Thoracic aorta (tissue), 2 donors: ENCODE measurements at places on chromosomes 16 and 17.
A peak's percentile ranks its signal among the peaks of the same experiment; 100 is the strongest.

- H3K27me3 ChIP-seq = no peaks in the 10 kb centered on the region
- peak overlapping the region; percentile 6 for H3K4me3 ChIP-seq
- peak overlapping the region; percentile 94 for H3K27ac ChIP-seq
- no peak for DNase-seq
- no peaks in the 10 kb centered on the region for H3K36me3 ChIP-seq
- peaks cover 88% of the 10 kb centered on the region for H3K4me1 ChIP-seq
These were observed 34.1 kb downstream of the TK2 start for GRCh38 chr16:66515596-66516508.

DNA sequence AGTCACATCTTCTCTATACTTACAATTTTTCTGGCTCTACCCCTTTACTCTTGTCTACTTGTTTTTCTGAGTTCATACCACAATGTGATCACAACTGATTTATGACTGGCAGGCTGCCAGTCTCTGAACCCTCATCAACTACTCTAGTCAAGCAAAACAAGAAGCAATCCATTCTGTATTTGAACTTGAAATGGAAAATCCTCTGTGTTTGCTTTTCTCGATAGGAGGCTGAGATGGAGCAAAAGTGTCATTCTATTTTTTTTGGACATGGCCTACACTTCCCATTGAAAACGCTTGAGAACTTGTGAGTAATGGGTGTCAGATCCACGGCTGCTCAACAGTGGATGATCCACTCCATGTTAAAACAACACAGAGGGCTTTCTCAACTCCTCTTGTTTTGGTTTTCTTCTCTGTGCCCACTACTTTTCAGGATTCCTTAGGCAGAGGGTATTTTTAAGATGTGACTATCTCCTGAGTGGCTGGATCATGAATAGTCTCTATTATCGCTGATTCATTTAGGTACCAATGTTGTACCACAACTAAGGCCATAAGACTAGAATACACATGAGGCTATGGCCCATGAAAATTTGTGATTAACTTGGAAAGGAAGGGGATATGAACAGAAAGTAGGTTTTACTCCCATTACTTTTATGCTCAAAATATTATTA lies 11.7 kb downstream of the TMEM100 start:
- H3K36me3 ChIP-seq = no peaks in the 10 kb centered on the region
- H3K4me1 ChIP-seq = peaks cover 25% of the 10 kb centered on the region
- DNase-seq = no peak
- no peaks in the 10 kb centered on the region for H3K27me3 ChIP-seq

- no peak overlapping the region for H3K27ac ChIP-seq
- H3K27me3 ChIP-seq = no peaks in the 10 kb centered on the region
- no peak overlapping the region for H3K4me3 ChIP-seq
- H3K4me1 ChIP-seq = no peaks in the 10 kb centered on the region
These were observed 10.1 kb upstream of the TANC2 start for GRCh38 chr17:62955841-62956352.

DNA sequence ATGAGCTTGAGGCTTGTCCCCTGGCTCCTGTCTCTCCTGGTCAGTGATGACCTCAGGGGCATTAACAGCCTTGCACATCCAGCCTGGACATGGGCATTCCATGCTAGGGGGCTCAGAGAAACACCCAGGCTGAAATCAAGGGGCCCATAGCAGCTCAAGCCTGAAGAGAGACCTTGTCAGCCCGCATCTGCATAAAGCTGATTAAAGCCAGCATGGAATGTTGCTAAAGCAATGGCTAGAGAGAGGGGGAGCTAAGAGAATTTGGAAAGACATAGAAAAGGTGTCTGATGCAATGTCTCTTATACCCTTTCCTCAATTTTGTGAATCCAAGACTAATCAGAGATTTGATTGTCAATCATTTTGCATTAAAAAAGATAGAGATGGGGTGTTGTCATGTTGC lies 51.4 kb upstream of the WSCD1 start:
- no peaks in the 10 kb centered on the region for H3K27me3 ChIP-seq
- no peak overlapping the region for H3K27ac ChIP-seq
- no peak for DNase-seq
- no peak overlapping the region for H3K4me3 ChIP-seq
- H3K36me3 ChIP-seq = no peaks in the 10 kb centered on the region

GRCh38 chr17:4492721-4493561 lies 5.7 kb upstream of the SPNS2 start:
- no peaks in the 10 kb centered on the region for H3K36me3 ChIP-seq
- H3K27ac ChIP-seq = no peak overlapping the region
- H3K4me3 ChIP-seq = no peak overlapping the region
- H3K27me3 ChIP-seq = no peaks in the 10 kb centered on the region
- DNase-seq = no peak
- peaks cover 10% of the 10 kb centered on the region for H3K4me1 ChIP-seq

GRCh38 chr17:40322358-40323315 lies 13.7 kb downstream of the RARA start:
- H3K36me3 ChIP-seq = no peaks in the 10 kb centered on the region
- H3K4me1 ChIP-seq = peaks cover 91% of the 10 kb centered on the region
- no peaks in the 10 kb centered on the region for H3K27me3 ChIP-seq

DNA sequence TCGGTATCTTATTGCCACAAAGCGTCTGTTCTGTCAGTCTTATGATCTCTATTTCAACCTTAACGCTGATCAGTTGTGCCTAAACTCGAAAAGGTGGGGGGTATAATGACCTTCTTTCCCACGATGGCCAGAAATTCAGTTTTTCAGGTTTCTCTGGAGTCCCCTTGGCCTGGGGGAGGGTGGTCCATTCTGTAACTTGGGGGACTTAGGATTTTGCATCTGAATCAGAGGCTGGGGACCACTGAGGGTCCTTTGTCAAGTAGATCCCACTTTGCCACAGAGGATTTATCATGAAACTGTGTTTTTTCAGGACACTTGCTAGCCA lies 6.3 kb upstream of the WDR59 start:
- no peaks in the 10 kb centered on the region for H3K4me1 ChIP-seq
- DNase-seq = no peak
- no peak overlapping the region for H3K27ac ChIP-seq
- no peaks in the 10 kb centered on the region for H3K36me3 ChIP-seq

DNA sequence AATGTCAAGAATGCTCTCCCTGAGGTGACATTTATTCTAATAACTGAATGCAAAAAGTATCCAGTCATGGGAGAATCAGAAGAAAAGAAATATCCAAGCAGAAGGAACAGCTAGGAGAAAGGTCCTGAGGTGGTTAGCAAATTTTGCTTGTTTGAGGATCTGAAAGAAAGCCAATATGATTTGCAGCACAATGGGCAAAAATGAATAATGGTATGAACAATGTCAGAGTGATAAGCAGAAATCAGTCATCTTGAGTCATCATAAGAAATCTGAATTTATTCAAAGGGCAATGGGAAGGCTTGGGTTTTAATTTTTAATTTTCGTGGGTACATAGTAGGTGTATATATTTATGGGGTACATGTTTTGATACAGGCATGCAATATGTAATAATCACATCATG lies 68.5 kb downstream of the BRIP1 start:
- H3K27ac ChIP-seq = no peak overlapping the region
- no peaks in the 10 kb centered on the region for H3K36me3 ChIP-seq
- no peaks in the 10 kb centered on the region for H3K4me1 ChIP-seq
- DNase-seq = no peak

GRCh38 chr17:57292091-57292490 lies 35.8 kb downstream of the MSI2 start:
- no peak for DNase-seq
- no peak overlapping the region for H3K4me3 ChIP-seq
- H3K27me3 ChIP-seq = no peaks in the 10 kb centered on the region
- no peaks in the 10 kb centered on the region for H3K4me1 ChIP-seq

DNA sequence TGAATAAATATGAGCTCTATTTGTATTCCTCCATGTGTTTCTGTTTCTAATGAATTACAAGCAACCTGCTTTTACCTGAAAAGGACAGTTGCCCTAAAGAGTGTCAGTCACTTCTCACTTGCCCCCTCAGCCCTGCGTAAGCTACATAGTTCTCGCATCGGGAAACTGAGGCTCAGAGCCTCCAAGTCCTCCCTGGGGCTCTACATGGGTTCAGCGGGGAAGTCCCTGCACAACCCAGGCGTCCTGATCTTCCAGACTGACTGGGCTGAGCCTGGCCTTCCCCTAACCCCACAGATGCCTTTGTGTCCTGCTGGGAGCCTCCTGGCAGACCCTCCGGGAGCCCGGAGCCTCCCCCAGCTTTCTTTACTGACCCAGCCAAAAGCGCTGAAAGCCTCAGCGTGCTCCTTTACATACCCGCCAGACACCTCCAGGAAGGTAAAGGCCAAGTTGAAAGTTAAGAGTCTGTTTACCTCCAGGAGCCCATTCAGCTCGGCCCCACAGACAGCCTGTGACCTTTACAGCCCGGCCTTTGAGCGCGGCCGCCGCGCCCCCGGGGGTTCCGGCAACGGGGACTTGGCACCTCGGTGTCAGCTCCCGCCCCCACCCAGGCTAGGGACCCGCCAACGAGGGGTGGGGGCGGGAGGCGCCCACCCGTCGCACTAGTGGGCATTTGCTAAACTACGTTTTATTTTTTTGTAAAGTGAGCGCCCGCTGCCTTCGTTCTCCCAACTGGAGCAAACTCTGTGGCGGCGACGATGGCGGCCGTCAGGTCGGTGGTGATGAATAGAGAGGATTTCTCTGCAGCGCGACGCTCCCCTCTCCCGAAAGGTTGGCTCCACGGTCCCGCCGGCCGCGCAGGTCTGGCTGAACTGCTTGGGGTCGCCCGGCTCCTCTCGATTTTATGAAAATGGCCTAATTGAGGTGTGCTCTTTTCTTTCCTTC lies 4.4 kb upstream of the HOXB13 start:
- H3K36me3 ChIP-seq = no peaks in the 10 kb centered on the region
- DNase-seq = no peak
- peaks cover 27% of the 10 kb centered on the region for H3K27me3 ChIP-seq
- H3K27ac ChIP-seq = peak overlapping the region; percentile 25
- no peak overlapping the region for H3K4me3 ChIP-seq

GRCh38 chr17:49508866-49509587 lies 13.9 kb downstream of the NGFR start:
- no peaks in the 10 kb centered on the region for H3K27me3 ChIP-seq
- peaks cover 15% of the 10 kb centered on the region for H3K4me1 ChIP-seq
- no peaks in the 10 kb centered on the region for H3K36me3 ChIP-seq
- H3K27ac ChIP-seq = no peak overlapping the region
- no peak overlapping the region for H3K4me3 ChIP-seq

GRCh38 chr17:7217113-7217987 lies 2.3 kb downstream of the DLG4 start:
- H3K36me3 ChIP-seq = no peaks in the 10 kb centered on the region
- peaks cover 61% of the 10 kb centered on the region for H3K4me1 ChIP-seq
- H3K27me3 ChIP-seq = no peaks in the 10 kb centered on the region
- peak overlapping the region; percentile 89 for H3K27ac ChIP-seq
- peak overlapping the region; percentile 77 for H3K4me3 ChIP-seq

- no peak overlapping the region for H3K27ac ChIP-seq
- no peak overlapping the region for H3K4me3 ChIP-seq
- peaks cover 61% of the 10 kb centered on the region for H3K36me3 ChIP-seq
- H3K4me1 ChIP-seq = peaks cover 8% of the 10 kb centered on the region
These were observed 102.7 kb downstream of the ABCC6 start for GRCh38 chr16:16120382-16121184.

DNA sequence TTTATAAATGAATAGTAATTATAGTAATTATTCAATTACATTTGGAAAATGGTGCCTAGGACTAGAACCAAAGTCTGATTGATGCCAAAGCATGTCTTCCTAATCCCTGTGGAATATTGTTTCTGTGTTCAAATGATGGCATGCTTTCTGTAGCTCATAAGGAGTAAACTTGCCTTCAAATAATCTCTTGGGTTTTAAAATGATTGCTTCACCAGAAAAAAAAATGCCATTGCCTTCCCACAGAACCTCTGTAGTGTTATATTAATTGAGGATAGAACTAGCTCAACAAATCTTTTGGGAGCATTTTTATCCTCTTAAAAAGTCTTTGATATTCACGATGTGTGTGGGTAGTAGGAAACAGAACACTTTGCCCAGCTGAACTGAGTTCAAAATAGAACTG lies 7.7 kb upstream of the TMEM100 start:
- no peaks in the 10 kb centered on the region for H3K27me3 ChIP-seq
- H3K27ac ChIP-seq = no peak overlapping the region
- no peaks in the 10 kb centered on the region for H3K36me3 ChIP-seq
- no peak for DNase-seq
- H3K4me1 ChIP-seq = peaks cover 4% of the 10 kb centered on the region
- no peak overlapping the region for H3K4me3 ChIP-seq

DNA sequence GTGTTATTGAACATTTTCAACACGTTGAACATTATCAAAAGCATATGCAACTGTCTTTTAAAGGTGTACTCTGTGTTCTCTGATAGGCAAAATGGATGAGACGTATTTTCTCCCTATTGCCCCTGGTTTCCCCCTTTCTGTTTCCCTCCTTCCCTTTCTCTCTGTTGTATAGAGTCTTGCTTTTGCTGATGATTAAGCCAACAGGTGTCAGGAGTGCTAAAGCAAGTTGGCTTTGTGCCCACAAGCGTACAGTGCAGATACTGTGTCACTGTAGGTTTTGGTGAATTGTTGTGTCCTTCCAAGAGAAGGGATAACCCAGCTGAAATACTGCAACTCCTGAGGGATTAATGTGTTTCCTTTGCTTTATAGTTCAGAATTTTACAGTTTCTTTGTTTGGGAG lies 74.4 kb downstream of the COX10 start:
- peaks cover 6% of the 10 kb centered on the region for H3K4me1 ChIP-seq
- no peaks in the 10 kb centered on the region for H3K27me3 ChIP-seq
- no peak overlapping the region for H3K4me3 ChIP-seq
- no peaks in the 10 kb centered on the region for H3K36me3 ChIP-seq

GRCh38 chr16:50155925-50156324 lies 2.8 kb downstream of the TENT4B start:
- peak overlapping the region; percentile 82 for H3K4me3 ChIP-seq
- H3K36me3 ChIP-seq = no peaks in the 10 kb centered on the region
- peak overlapping the region; percentile 55 for H3K27ac ChIP-seq
- peaks cover 59% of the 10 kb centered on the region for H3K4me1 ChIP-seq
- no peaks in the 10 kb centered on the region for H3K27me3 ChIP-seq

DNA sequence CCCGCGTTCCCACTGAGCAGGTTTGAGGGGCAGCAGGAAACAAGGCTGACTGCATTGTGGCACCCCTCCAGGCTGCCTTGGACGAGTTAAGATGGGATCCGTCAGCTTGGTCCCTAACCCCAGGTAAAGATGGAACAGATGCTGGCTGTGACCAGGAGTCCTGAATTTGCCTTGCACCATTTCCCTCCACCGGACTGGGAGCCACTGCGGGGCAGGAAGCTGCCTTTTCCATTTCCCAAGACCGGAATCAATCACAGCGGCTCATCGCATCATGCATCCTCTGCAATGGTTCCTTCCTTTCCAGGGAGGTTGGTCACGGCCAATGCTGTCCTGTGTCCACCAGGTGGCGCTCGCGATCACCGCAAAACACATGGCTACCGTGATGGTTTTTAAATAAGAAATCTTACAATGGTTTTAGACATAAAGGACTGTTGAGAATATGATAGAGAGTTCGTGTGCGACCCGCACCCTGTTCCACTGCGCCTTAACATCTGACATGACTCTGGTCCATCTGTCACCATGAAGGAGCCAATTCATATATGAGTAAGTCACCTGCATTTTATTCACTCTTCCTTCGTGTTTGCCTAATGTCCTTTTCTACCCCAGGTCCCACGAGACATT lies 6.8 kb upstream of the MEAK7 start:
- DNase-seq = peak; percentile 38
- no peaks in the 10 kb centered on the region for H3K27me3 ChIP-seq
- no peak overlapping the region for H3K27ac ChIP-seq
- peak overlapping the region; percentile 27 for H3K4me3 ChIP-seq
- peaks cover 8% of the 10 kb centered on the region for H3K4me1 ChIP-seq
- H3K36me3 ChIP-seq = no peaks in the 10 kb centered on the region
